ENCODE measurements at places on chromosomes 4 and X.

DNA sequence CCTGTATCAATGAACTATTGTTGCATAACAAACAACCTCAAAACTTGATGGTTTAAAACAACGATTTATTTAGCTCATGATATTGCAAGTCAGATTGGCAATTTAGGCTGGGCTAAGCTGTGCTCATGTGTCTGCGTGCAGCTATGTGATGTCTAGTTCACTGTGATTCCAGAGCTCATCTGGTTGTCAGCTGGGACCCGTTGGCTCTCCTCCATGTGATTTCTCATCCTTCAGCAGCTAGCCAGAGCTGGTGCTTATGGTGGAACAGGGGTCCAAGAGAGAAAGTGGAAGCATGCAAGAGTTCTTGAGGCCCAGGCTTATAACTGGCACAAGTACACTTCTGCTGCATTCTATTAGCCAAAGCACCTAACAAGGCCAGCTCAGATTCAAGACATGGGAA, 28.8 kb upstream of the TRPC3 start:
- no peak for DNase-seq

- no peak for DNase-seq
Measured at GRCh38 chr4:87038837-87039615, 104.2 kb downstream of the AFF1 start.

DNA sequence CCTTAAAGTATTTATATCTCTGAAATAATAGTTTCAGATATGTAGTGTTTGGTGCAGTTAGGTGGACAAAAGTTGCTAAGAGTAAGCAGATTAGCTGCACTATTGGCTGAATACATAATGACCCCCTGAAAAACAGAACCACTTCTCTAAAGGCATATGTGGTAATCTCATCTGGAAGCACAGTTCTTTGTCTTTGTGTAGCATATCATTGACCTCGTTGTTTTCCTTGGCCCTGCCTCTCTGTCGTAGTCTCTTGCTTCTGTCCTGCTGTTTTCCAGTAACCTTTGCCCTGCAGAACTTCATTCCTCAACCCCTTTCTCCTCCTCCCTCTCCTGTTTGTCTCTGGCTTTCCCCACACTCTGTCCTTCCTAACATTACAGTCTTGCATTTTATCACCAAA, 41.4 kb downstream of the JADE3 start:
- peak; percentile 26 for DNase-seq

GRCh38 chrX:79146640-79147390, 2.3 kb downstream of the GPR174 start:
- no peak for DNase-seq

GRCh38 chrX:3962511-3963311, 249.3 kb upstream of the PRKX start:
- DNase-seq: peak; percentile 16

DNA sequence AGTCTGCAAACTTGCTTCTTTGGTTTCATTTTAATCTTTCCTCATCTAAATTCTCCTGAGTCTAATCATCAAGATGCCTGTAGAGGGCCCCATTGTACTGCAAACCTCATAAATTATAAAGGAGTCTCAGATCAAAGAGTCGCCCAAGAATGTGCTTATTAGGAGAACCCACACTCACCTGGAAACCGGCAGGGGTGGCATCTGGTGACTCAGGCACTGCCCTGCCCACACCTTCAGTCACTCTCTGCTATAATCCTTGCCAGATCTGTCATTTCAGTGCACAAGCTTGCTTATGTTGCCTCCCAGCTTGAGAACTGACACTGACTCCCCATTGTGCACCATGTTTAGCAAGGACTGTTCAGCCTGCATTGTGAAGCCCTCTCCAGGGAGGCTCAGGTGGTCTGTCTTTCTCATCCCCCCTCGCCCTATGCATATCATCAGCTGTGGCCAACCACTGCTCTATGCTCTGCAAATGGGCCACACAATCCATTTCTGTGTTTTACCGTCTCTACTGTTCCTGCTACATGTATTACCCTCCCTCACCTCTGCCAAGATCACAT, 12.4 kb downstream of the EPGN start:
- DNase-seq: peak; percentile 96

- no peak for DNase-seq
Measured at GRCh38 chr4:183493246-183493645, 11.6 kb upstream of the ING2 start.

- DNase-seq: no peak
Measured at GRCh38 chr4:67106861-67107460, 438.3 kb downstream of the CENPC start.

- DNase-seq: no peak
Measured at GRCh38 chrX:50711907-50712306, 102.1 kb downstream of the SHROOM4 start.

DNA sequence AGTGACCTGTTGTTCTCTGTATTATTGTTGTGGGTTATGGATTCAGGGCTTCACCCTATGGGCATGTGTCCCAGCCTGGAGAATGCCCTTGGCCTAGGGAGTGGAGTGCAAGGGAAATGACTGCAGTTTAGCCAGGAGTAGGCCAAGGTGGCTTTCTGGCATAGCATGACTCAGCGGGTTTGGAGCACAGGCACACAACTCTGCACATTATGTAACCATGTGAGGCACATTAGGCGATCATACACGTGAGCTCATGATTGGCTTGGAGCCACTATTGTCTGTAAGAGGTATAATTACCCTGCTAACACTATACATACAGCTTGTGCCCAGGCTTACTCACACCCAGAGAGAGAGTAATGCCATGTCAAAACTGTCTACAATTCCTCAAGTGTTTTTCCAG, 35.1 kb upstream of the TACR3 start:
- no peak for DNase-seq

DNA sequence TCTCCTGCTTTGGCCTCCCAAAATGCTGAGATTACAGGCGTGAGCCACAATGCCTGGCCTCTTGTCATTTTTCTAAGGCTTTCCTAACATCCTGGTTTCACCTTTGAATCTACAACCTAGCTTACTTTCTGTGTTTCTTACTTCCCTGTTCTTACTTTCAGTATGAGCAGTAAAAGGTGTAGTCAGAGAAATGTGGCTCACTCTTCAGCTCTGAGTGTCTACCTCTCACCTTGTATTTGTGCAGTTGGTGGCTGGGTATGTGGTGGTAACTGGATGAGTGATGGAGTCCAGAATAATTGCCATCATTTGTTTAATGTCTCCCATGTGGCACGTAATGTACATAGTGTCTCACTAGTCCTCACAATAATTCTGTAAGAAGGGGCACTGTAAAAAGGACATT, 19.1 kb upstream of the CXCL11 start:
- DNase-seq: no peak

DNA sequence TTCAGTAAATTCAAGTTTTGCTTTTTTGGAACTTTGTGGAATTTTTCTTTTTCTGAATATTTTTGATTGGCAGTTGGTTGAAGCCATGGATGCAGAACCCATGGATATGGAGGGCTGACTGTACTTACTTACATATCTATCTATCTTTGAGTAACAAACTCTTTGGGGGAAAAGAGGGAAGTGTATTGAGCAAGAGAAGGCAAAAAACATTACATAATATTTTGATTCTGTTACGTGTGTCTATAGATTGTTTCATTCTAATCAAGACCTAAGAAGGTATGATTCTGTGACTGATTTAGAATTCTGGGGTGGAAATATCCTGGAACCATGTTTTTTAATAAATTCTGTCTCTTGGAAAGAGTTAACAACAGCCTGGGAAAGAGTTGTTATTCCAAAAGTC, 31.5 kb downstream of the GRSF1 start:
- DNase-seq: no peak

DNA sequence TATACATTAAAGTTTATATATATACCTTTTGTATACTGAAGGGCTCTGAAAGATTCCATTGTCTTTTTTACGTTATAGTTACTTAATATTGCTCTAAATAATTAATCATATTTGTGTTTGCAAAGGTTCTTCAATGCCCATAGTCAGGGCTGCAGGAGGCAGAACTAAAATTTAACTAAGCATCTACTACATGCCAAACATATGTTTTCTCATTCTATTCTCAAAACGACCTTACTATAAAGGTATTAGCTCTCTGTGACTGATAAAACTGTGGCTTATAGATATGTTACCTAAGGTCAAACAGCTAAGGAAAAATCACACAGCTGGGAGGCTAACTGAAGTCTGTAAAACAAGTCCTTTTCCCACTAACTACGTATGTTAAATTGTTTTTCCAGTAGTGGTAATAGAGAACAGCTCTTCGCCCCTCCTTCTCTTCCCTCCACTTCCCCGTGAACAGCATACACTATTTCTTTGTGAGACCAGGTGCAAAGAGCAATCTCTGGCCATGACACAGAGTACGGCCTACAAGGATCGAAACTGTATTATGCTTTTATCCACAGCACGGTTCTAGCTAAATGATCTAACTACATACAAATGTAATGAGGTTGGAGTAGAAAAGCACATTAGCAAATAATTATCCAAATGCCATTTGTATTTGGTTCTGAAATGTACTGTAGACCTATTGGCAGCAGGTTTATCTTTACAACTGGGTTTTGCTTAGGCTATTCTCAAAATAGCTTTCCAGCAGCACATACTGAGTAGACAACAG, 1.7 kb downstream of the CNOT6L start:
- DNase-seq: no peak

- DNase-seq: no peak
Measured at GRCh38 chr4:108114503-108114902, 54.2 kb downstream of the LEF1 start.

DNA sequence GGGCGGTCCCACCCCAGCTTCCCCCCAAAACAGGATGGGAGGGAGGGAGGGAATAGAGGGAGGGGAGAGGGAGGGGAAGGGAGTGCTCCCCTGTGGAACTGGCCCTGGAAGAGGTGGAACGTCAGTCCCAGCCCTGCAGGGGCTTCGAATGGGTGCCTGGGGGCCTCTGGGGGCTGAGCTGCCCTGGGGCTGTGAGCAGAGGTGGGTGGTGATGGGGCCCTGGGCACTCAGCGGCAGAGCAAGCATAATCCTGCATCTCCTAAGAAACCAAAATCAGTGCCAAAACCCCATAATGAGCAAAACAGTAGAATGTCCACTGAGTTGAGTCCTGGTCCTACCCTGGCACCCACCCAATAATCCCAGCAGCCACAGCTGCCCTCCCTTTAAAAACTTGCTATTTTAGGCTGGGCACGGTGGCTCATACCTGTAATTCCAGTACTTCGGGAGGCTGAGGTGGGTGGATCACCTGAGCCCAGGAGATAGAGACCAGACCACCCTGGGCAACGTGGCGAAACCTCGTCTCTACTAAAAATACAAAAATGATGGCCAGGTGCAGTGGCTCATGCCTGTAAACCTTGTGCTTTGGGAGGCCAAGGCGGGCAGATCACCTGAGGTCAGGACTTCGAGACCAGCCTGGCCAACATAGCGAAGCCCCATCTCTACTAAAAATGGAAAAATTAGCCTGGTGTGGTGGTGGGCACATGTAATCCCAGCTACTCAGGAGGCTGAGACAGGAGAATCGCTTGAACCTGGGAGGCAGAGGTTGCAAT, 11.1 kb downstream of the DOK7 start:
- DNase-seq: no peak

DNA sequence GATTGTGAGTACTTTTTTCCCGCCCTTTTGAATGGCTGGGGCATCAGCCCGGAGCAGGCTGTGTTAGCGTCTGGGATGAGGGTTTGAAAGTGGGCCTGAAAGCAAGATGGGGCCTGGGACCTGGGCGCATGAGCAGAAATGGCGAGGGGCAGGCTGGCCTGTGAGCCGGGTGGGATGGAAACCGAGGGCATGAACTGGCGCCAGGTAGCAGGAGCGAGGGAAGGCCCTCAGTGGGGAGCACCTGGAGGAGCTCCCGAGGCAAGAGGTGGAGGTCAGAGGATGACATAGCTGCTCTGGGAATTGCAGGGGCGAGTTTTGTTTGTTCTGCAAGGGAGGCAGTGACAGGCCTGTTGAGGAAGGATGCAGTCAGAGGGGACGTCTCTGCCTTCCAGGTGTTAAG, 68.6 kb downstream of the RGS12 start:
- DNase-seq: no peak

DNA sequence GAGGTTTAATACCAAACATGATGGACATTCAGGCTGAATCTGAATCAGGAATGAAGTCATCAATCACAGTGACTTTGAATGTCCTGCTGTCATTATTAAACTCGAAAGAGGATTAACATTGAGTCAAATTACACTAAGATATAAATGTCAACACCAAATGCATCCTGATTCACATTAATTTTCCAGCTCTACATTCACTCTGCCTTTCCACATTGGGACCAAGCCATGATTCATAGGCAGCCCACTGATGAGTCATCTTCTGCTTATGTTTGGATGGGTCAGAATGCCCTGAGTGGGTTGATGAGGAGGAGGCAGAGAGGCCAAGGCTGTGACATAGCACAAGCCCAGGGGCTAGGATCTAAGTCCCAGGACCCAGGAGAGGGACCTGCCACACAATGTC, 247.6 kb upstream of the RPS6KA3 start:
- peak; percentile 12 for DNase-seq

DNA sequence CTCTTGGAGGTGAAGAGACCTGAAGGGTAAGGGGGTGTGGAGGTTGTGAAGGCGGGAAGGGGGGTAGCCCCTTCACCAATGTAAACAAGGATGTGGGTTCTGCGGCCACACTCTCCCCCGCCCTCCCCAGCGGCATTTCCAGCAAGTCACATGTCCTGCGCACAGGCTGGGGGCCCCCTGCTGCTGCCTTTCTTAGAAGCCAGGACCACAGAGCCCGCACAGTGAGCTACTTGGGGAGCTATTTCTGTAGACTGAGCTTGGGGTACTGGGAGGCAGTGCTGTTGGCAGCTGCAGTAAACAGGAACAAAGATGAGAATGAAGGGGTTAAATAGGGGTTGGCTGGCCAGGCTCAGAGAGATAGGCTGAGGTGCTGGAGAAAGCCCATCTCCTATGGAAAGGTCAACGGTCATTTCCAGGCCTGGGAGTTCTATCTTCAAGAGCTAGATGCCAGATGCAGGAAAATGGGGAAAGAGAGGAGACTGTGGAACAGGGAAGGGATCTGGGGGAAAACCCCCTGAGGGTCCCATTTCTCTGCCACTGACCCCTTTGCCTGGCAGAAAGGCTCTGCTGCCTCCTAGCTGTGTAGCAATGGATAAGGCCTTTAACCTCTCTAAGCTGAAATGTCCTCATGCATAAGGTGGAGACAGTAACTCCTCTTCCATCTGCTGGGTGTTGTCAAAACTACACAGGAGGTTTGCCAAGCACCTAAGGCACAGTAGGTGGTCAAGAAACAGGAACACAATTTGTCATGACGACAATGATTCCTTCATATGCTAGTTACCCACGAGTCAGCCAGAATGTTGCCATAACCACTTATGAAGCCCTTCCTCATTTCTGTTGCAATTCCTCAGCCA, 18.5 kb upstream of the PIM2 start:
- DNase-seq: no peak

DNA sequence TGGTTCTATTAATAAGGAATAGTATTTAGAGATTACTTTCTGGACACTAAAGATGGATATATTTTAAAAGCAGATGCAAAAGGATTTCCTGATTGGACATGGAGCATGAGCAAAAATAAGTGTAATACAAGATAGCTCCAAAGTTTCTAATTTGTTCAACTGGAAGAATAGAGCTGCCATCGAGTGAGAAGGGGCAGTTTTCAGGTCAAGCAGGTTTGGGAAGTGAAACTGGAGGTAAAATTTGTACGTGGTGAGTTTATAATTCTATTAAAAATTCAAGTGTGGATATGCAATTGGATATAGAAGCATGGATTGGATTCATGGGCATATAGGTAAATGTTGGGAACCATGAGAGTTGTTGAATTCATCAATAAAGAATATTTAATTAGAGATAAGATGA, 31.8 kb downstream of the PRDM8 start:
- DNase-seq: no peak

- DNase-seq: no peak
Measured at GRCh38 chrX:66008328-66008970, 31.4 kb downstream of the VSIG4 start.

Data from LoVo (cell line).